ENCODE measurements at places on chromosomes 3 and 15. TPM values are rescaled to one million over a fixed set of nuclear protein-coding genes. Genes with fewer than 3 reads are reported as not detected.
A peak's percentile ranks its signal among the peaks of the same experiment; 100 is the strongest.

- no peak for DNase-seq
Measured at GRCh38 chr3:167936019-167936418, 159.7 kb downstream of the GOLIM4 start.

The CHAC1 gene
- 1.6 TPM for total RNA-seq

GRCh38 chr3:113630956-113631542 is 65.4 kb downstream of the USF3 start:
- no peak for DNase-seq

DNA sequence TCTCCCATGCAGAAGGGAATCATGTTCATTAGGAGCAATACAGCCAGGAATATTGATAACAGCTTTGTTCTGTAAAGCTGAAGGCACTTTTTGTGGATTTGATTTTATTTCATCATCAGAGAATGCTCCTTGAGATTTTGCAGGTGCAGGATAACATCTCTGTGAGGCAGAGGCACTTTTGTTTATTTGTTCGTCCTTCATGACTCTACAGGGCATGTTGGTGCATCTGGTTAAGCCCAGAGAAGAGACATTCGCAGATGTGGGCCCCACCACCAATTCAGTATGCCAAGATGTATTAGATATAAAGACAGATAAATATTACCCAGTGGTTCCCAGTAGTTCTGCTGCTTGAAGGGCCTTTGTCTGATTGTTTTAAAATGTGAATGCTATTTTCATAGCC is 368.1 kb upstream of the SEMA6D start:
- DNase-seq = no peak

The AP3S2 gene
- 33.6 TPM for total RNA-seq

GRCh38 chr3:37544869-37545352 is 316.8 kb upstream of the CTDSPL start:
- no peak for DNase-seq

GRCh38 chr15:91849749-91850161 is 3.8 kb upstream of the SLCO3A1 start:
- no peak for DNase-seq

The ITIH3 gene
- total RNA-seq = 0.78 TPM

The VILL gene
- total RNA-seq = 2.6 TPM

DNA sequence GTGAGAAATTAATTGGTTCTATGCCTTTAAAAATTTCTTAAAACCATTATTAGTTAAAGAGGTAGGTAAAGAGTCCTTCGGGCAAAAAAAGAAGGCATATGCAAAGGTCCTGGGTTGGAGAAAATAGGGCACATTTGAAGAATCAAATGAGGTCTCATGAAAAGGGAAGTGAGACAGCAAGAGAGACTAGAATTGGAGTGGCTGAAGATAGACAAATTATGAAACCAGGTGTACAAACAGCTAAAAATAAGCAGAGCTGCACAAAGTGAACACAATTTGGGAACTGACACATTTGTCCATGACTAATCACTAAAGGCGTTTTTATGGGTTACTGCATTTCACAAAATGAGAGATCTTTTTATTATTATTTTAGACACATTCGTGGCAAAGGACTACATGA is 581.2 kb downstream of the PYDC2 start:
- no peak for DNase-seq

- no peak for DNase-seq
Measured at GRCh38 chr3:79405183-79405582, 362.6 kb downstream of the ROBO1 start.

The GABRR3 gene
- not detected for total RNA-seq

The ADPRH gene
- total RNA-seq = 10.9 TPM

GRCh38 chr15:82571722-82572222 is 31.5 kb upstream of the RPS17 start:
- DNase-seq = no peak

- no peak for DNase-seq
Measured at GRCh38 chr3:25663347-25663868, 1.3 kb downstream of the TOP2B start.

- DNase-seq = no peak
Measured at GRCh38 chr3:126573492-126574117, 14.9 kb upstream of the C3orf22 start.

- no peak for DNase-seq
Measured at GRCh38 chr3:197847866-197848401, 56.9 kb downstream of the LRCH3 start.

- no peak for DNase-seq
Measured at GRCh38 chr3:112561484-112561733, 353 bp downstream of the ATG3 start.

DNA sequence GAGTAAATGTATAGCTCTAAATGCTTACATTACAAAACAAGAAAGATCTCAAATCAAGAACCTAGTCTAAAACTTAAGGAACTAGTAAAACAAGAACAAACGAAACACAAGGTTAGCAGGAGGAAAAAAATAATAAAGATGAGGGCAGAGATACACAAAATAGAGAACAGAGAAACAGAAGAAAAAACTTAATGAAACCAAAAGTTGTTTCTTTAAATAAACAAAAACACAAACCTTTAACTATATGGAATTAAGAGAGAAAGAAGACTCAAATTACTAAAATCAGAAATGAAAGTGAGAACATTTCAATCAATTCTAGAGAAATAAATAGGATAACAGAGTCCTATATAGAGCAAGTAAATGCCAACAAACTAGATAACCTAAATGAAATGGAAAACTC is 59.6 kb downstream of the DLG1 start:
- no peak for DNase-seq

The CDHR4 gene
- not detected for total RNA-seq

The NR1I2 gene
- total RNA-seq = 0.08 TPM

The FBXW12 gene
- total RNA-seq = not detected

DNA sequence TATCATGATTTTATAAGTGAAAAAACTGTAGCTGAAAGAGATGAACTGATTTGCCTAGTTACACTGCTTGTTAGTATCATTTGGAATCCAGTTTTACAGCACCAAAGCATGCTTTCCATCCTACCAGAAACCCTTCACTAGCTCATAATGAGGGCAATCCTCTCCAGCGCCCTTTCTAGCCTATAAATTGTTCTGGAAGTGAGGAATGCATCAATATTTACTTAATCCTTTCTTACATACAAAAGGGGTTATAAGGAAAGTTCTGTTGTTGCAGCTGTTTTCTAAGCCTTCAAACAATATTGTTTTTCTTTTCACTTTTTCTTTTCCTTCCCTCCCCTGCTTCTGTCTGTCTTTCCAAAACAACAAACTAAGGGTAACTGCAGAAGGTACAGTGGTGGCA is 11.0 kb upstream of the PCCB start:
- no peak for DNase-seq

The SEMA5B gene
- total RNA-seq = 21.1 TPM

DNA sequence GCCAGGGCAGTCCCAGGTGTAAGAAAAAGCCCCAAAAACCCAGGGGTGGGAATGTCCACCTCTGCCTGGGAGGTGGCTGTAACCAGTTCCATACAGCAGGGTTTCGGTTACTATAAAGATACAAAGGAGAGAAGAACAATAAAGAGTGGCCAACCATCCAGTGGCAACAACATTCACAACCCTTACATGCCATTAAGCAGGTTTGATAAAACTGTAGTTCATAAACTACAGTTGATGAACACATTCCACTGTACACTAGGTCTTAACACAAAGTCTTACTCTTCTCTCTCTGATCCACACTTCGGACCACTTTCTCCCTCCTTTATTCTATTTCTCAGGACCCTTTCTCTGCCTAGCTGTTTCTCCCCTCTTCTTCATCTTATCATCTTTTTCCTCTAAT is 152.0 kb downstream of the TLE3 start:
- DNase-seq = no peak

DNA sequence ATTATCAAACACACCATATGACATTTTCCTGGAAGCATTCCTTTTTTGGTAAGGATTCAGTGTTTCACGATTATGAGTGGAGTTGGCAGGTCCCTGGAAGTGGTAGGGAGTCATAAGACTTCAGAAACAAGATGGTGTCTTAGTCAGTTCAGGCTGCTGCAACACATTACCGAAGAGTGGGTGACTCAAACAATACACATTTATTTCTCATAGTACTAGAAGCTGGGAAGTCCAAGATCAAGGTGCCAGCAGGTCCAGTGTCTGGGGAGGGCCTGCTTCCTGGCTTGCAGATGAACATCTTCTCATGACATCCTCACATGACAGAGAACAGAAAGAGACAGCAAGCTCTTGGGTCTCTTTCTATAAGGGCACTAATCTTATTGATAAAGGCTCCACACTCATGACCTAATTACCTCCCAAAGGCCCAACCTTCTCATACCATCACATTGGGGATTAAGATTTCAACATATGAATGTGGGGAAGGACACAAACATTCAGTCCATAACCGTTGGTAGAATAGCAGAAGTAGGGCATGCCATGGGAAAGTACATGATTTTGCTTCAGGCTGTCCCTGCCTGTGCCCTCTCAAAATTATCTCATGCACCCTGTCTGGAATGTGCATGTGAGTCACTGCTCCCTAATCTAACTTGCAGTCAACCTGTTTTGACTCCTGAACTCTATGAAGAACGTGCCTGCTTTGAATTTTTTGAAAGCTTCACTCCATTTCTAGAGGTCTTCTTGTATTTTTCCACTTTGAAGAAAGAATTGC is 72.5 kb downstream of the GTPBP8 start:
- DNase-seq = no peak

The CKMT1A gene
- total RNA-seq = 0.32 TPM

- no peak for DNase-seq
Measured at GRCh38 chr15:69666921-69667811, 214.5 kb downstream of the RPLP1 start.

GRCh38 chr3:30199096-30199759 is 407.2 kb upstream of the TGFBR2 start:
- peak; percentile 81 for DNase-seq

The CACNA1D gene
- 0.46 TPM for total RNA-seq

- DNase-seq = no peak
Measured at GRCh38 chr15:64246364-64247189, 83.8 kb upstream of the PPIB start.

GRCh38 chr3:106376016-106376570 is 507.3 kb upstream of the CBLB start:
- no peak for DNase-seq

DNA sequence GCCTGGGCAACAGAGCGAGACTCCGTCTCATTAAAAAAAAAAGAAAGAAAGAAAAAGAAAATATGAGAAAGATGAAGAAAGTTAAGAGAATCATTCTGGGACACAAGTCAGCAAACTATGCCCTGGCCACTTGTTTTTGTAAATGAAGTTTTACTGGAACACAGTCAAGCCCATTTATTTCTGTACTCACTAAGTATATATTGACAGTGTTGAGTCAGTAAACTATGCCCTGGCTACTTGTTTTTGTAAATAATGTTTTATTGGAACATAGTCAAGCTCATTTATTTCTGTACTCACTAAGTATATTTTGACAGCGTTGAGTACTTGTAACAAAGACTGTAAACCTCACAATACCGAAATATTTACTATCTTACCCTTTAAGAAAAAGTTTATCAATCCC is 42.2 kb upstream of the SIN3A start:
- DNase-seq = no peak

The LTK gene
- 0.65 TPM for total RNA-seq

- no peak for DNase-seq
Measured at GRCh38 chr3:66609660-66610561, 109.1 kb upstream of the LRIG1 start.
